NCI-H1048 (cell line): ENCODE measurements at places on chromosomes 16 and 17.
A peak's percentile ranks its signal among the peaks of the same experiment; 100 is the strongest.

GRCh38 chr16:6200271-6200670 lies 1102.7 kb upstream of the EEF2KMT start:
- no peak for DNase-seq

DNA sequence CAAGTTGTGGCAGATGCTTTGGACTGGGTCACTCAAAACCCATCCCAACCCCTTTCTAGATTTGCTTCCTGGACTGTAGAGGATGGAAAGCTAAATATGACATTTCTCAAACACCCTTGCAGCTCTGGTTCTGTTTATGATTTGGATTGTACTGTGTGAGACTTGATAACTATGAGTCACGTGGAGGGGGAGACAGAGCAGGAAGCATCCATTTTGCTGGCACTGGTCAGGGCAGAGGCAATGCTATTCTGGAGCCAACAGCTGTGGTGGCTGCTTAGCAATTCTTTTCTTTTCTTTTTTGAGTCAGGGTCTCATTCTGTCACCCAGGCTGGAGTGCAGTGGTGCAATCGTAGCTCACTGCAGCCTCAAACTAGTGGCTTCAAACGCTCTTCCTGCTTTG lies 13.6 kb upstream of the TERF2 start:
- DNase-seq: no peak

- DNase-seq: no peak
Observed at GRCh38 chr17:193841-194806, 12.7 kb upstream of the DOC2B start.

DNA sequence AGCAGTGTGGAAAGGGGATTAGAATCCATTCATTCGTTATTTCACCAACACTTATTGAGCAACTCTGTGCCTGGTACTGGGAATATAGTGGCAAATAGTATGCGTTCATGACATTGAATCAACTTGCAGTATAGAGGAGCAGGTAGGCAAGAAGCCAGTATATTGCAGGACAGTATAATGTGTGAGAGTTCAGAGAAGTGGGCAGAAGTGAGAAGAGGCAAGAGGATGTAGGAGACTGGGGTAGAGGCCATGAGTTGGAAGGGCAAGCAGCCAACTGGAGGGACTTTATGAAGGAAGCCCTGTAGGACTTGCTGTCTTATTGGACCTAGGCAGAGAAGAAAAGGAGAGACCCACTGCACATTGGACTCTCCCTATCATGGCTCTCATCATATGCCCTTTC lies 12.3 kb downstream of the HSD17B2 start:
- no peak for DNase-seq

DNA sequence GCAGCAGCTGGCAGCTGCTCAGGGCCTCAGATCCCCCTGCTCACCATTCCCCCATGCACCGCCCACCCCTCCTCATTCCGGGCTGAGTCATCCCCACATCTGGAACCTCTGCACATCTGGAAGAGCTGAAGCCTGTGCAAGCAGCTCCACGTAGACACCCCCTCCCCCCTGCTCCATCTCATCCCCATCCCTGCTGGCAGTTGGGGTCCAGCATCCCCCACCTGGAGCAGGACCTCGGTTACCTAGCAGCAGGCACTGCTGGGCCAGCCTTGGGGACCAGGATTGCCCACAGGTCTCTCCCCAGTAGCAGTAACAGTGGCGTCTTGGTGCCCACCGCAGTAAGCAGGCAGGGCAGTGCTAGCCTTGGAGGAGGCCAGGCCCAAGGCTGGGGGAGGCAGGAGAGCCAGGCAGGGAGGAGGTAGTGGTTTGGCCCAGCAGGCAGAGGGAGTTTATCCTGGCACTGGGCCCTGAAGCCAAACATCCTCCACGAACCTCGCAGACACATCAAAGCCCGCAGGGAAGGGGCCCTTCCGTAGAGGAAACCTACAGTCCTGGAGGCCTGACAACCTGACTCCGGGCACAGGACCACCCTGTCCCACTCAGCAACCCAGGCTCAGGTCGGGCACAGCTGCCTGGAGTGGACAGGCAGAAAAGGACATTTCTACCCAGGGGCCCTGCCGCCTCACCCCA lies 7.7 kb upstream of the TMEM92 start:
- no peak for DNase-seq

GRCh38 chr17:2198927-2199326 lies 104.7 kb downstream of the SMG6 start:
- DNase-seq: no peak

- no peak for DNase-seq
Observed at GRCh38 chr17:66725956-66726355, 109.0 kb upstream of the CACNG5 start.

- peak; percentile 61 for DNase-seq
Observed at GRCh38 chr17:45021607-45022287, 29.7 kb downstream of the DCAKD start.

- no peak for DNase-seq
Observed at GRCh38 chr17:73228748-73229236, 32.9 kb downstream of the CPSF4L start.

DNA sequence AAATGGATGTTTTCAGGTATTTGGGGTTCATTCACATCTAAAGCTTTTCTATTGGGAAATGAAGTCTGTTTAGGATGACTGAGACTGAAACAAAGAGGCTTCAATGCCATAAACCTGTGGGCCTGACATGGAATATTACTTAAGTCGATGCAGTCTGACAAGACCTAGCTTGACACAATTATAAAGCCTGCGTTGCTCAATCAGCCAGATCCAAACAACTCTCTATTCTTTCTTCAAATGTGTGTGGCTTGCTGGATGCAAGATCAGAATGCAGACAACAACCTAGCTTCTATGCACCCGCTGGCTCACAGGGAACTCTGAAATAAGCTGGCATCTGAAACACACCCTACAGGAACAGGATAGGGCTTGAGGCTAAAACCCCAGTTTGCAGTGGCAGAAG lies 40.0 kb downstream of the RFFL start:
- DNase-seq: no peak

DNA sequence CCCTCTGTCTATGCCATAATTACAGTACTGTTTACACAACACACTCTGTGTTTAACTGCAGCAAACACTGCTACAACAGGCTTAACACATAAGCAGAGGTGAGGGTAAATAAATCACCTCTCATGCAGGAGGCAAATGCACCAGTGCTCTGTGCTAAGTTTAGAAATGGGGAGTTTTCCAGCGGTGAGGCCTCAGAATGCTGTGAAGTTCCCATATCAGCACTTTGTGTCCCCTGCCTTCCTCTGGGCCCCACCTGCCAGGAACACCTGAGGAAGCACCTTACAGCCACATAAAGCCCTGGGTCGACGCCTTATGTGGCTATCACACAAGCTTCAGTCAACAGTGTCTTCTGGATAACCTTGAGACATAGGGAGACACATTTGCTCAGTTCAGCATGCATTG lies 304.5 kb downstream of the HAPSTR1 start:
- DNase-seq: no peak

GRCh38 chr16:50502616-50503011 lies 45.6 kb upstream of the NKD1 start:
- no peak for DNase-seq

DNA sequence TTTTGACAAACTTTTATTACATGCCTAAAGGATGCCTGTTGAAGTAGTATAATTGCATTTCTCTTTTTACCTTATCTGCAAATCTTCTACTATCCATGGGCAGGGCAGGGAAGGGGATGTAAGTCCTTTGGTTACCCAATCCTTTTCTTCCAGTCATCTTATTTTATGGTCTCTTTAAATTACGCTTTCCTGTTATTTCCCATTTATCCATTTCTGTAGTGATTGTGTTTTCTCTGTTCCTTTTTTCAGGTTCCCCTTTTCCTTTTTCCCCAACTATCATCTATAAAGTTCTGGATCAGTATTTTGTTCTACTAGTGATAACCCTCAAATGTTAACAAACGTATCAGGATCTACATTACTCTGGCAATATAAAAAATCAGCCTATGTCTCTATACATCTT lies 3.3 kb upstream of the ABCA9 start:
- no peak for DNase-seq

DNA sequence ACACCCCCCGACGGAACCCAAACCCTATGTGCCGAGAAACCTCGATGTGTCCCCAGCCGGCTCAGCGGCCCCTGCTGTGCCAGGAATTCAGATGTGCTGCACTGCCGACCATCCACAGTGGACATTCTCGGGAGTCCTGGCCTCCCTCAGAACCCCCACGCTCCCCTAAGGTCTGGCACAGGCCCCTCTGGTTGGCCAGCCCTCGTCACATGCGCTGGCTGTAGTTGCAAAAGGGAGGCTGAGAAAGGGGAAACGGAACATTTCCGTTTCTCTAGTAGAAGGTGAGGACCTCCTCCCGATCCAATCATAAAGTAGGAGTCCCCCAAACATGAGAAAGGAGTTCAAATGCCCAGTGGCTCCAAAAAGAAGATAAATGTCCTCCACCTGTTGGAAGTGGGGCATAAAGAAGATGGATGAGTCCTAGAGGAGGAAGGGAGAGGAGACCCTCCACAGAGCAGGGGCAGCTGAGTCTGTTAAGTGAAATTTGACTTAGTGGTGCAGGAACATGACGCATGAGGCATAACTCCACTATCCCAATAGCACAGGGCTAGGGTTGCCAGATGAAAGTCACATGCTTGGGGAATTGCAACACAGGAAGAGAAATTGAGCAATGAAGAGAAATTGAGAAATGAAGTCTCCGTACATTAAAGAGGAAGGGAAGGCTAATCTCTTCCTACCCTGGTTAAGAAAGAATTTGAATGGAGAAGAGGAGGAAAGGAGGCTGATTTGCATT lies 49.3 kb upstream of the WSB1 start:
- no peak for DNase-seq

GRCh38 chr17:21532763-21533385 lies 156.7 kb downstream of the KCNJ12 start:
- no peak for DNase-seq

- DNase-seq: no peak
Observed at GRCh38 chr16:9091867-9092281, 430 bp downstream of the HAPSTR1 start.

DNA sequence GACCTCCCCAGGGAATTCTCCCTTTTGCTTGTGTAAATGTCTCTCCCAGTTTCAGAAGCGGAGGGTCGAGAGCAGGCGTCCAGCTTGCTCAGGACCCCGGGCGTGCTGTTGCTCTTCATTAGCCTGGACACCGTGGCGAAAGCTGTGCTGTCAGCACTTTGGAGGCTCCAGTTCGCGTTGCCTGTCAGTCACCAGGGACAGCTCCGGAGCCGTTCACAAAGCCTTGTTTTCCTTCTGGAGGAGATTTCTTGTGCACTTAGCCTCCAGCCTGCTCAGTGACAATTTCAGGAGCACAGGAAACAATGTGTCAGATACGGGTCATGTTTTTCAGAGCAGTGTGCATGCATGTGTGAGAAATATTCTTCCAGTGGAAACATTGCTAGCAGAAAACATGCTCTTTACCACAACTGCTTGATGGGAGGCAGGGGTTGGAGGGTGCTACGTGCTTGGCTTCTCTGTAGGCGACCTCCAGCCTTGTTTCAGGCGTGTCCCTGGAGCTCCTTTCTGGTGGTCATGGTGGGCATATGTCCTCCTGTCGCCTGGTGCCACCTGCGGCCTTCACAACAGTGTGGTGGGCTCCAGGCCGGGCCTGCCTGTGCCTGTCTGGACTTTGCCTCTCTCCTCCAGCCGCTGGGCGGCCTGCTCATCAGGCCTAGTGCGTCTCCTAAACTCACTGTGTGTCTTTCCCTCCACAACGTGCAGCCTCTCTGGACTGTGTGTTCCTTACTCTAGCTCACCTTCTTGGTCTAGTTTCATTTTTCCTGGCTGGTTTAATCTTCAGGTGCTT lies 29.0 kb downstream of the ZNF750 start:
- no peak for DNase-seq

GRCh38 chr16:49552313-49552928 lies 178.8 kb downstream of the C16orf78 start:
- no peak for DNase-seq

- DNase-seq: no peak
Observed at GRCh38 chr17:27950995-27951394, 57.8 kb upstream of the LYRM9 start.

GRCh38 chr16:1464894-1465566 lies 9.8 kb downstream of the CLCN7 start:
- no peak for DNase-seq

GRCh38 chr17:78924481-78925151 lies 571 bp downstream of the TIMP2 start:
- DNase-seq: no peak

GRCh38 chr17:77772461-77772897 lies 186.0 kb upstream of the TNRC6C start:
- peak; percentile 21 for DNase-seq

DNA sequence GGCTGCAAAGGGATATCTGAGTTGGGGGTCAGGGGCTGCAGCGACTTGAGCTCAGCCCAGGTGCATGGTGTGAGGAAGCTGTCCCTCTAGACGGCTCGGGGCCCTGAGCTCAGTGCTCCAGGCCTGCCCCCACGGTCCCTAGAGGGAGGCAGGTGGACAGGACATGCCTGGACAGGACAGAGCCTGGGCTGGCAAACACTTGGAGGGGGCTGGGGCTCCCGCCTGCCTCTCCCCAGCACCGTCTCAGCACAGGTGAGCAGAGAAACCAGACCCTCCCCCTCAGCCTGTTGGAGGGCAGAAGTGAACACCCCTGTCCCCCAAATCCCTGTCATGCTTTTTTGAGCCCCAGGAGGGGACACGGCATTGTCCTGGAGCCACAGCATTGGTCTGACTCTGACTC lies 11.4 kb upstream of the SLC38A10 start:
- DNase-seq: no peak

DNA sequence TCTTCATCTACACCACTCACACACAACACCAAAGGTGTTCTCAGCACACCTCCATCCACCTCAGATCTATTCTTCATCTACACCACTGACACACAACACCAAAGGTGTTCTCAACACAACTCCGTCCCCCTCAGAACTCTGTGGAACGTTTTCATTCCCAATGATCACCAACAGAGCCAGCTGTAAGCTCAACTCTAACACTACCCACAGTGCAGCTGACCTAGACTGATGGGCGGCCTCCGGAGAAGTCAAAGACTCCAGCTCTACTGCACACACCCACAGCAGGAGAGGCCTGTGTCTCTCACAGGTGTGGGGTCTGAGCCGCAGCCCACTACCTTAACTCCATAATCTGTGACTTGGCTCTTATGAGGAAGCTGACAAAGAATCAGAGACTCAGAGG lies 50.7 kb downstream of the ANKRD11 start:
- DNase-seq: no peak

DNA sequence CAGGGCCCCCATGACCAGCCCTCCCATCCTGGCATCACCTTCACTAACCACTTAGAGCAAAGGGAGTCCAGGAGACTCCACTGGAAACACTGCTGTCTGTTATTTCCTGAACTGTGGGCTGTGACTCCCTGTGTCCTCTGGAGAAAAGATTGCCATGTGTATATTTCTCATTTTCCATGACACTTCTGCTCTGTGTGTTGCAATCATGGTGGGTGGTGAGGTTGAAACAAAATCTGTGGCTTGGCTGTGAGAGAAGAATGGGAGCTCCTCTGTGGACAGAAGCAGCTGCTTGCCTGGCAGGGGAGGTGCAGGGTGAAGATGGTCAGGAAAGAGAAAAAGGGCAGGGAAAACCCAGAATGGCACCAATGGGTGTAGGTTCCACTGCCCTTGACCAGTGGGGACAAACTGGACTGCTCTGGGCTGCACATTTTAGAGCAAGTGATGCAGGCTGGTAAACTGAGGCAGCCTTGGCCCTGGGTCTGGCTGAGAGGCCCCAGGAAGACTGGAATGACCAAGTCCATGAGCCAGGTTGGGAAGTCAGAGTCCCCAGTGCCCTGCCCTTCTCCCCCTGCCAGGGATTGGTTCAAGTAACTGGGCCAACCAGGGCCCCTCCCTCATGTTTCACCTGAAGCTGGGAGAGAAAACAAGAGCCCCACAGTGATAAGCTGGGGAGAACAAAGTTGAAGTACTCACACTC lies 314.3 kb downstream of the C16orf95 start:
- DNase-seq: no peak

- no peak for DNase-seq
Observed at GRCh38 chr17:78138204-78139060, 7.8 kb upstream of the C17orf99 start.
